ENCODE measurements at places on chromosomes 5 and 9.

DNA sequence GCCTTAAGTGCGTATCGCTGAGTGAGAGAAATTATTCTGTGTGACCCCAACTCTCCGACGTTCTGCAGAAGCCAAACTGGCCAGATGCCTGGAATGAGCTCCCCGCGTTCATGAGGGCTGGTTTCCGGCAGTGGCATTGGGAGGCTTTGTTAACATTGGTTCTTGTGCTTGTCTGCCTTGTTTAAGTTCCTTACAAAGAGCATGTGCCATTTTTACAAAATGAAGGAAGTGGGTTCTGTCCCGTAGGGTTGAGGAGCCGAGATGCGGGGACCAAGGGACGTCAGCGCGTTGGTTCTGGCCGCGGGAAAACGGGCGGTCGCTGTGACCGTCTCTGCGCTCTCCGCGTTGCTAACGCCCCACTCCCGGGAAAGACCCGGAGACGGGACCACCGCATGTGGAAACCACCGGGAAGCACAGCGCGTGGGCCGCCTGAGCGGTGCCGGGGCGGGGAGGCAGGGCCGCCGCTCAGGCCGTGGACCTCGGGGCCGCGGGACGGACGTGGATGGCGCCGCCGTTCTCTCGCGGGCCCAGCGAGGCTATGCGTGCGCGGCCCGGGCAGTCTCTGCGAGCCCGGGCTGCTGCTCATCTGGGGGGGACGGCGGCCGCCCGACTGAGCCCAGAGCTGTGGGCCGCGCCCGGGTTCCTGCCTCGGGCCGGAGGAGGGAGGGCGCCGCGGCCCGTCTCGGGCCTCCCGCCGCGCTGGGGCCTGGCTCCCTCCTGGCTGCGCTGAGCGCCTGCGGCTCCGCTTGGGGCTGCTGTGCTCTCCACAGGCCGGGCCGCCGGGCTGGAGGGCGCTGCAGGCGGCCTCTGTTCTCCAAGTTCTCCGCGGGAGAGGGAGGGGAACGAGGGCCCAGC is 13.4 kb downstream of the RABL6 start:
- DNase-seq = no peak

GRCh38 chr5:73826301-73827105 is 200.5 kb downstream of the ARHGEF28 start:
- no peak for DNase-seq

DNA sequence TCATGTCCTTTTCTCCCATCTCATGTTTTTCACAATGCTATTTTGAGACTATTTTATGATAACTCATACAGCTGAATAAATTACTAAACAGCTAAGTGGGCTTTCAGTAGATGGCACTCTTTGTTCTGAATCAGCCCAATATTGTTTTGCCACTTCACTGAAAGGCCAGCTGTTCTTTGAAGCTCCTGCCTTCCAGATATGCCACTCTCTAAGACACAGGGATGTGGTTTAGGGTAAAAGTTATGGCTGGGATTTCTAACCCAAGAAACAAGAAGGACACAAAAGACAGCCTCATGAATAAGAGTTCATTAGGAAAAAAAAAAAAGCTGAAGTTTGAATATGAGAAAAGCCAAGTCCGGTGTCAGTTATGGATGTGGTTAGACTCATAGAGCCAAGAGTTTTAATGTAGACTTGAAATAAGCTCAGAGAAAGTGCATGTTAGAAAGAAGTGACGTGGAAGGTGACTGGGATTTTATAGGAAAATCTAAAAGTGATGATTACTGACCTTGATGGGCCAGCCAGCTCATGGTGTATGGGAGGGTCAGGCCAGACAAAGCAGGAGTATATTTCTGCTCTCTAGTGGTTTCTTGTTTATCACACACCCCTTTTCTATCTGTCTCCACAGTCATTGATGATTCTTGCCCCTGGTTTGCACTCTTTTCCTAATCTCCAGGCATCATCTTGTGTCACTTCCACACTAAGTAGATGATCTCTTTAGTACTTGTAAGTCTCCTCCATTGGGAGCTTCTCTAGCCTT is 488.5 kb downstream of the NR2F1-AS1 start:
- DNase-seq = no peak

DNA sequence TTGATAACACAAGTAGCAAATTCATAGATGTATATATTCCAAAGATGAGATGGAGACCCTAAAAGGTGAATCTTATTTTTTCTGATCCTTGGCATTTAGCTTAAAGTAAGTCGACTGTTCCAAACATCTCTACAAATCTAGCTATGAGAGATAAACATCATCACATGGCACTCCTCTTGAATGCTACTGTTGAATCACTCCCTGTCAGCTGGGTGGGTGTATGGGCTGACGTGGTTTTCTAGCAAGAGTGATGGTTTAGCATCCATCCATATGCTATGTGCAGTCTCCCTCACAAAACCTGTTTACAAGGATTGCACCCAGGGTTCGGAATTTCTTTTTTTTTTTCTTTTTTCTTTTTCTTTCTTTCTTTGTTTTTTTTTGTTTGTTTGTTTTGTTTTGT is 13.8 kb downstream of the ACO1 start:
- no peak for DNase-seq

GRCh38 chr5:133962131-133962530 is 6.3 kb downstream of the C5orf15 start:
- no peak for DNase-seq

- no peak for DNase-seq
Observed at GRCh38 chr9:122125509-122126330, 32.6 kb upstream of the TTLL11 start.

DNA sequence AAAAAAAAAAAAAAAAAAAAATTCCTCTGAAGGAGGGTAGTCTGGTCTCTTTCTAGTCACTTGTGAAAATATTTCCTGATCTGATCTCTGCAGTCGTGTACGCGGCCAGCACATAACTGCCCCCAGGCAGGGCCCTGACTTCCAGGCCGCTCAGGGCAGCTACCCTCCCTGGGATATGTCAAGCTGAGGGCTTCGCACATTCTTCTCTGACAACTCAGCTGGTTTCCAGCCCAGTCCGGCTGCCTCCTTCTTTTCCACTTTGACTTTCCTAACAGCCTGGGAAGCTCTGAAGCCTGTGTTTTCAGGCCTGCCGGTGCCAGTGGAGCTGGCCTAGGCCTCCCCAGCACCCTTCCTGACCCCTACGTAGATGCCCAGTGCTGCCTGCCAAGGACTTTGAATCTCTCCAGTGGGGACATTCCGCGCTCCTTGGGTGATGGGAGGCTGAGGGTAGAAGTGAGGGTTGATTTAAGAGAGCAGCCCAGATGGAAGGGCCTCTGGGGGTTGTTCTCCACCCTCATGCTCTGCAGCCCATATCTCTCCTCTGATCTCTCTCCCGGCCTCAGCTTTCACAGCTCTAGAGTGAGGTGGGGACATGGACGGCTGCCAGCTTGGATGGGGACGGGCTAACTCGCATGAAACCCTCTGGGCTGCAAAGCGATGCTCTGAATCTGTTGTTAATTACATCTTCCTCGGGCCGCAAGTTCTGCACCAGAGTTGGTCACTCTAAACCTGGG is 20.7 kb downstream of the COL5A1 start:
- no peak for DNase-seq

DNA sequence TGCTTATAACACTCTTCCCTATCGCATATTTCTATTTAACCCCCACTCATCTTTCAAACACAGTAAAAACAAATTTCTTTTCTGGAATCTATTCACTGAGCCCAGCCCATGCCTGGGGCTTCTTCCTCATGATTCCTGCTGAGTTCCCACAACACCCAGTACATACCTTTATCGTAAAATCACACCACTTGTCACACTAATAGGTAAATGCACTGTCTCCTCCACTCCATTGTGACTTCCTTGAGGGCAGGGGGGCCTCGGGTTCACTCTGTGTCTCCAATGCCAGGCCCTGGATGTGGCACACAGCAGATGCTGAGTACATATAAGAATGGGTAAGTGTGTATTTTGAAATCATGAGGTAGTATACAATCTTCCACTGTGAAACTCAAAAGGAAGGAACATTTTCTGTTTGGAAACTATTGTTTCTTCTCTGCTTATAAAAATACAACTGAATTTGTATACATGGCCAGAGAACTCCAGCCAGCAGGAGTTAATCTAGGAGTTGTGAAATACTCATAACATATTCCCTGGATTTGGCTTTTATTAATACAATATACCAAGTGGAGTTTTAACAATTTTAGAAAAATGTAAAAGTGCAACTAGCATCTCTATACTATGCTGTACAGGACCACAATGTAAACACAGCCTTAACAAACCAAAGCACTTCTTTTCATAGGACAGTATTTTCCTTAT is 7.2 kb downstream of the PLK2 start:
- DNase-seq = no peak

DNA sequence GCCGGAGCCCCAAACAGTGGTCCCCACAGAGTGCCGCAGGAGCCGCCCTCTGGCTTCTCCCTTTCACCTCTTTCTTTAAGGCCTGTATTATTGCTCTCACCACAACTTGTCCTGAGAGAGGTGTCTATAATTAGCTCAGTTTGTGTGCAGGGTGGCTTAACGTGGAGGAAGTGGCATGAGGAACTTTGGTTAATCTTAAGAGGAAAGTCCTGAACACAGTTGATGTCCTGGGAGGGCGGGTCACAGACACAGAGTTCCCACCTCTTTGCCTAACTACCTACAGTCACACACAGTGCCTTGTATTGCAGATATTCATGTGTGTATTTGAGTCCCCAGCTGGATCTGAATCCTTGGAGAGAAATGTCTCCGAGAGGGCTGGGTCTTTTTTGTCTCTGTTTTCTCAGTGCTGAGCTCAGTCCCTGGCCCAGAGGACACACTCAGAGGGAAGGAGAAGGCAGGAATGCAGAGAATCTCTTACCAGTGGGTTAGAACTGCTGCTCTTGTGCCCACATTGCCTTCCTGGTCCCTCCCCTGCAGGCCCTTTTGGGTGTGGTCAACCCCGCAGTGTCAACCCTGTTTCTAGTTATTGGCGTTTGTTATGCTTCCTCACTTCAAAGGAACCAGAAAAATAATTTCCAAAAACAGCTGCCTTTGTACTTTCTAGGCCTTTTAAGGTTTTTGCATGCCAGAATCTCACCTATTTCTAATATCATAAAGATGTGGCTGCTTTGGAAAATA is 392.5 kb downstream of the KDM4C start:
- no peak for DNase-seq

- DNase-seq = no peak
Observed at GRCh38 chr9:108983885-108984284, 29.4 kb downstream of the CTNNAL1 start.

DNA sequence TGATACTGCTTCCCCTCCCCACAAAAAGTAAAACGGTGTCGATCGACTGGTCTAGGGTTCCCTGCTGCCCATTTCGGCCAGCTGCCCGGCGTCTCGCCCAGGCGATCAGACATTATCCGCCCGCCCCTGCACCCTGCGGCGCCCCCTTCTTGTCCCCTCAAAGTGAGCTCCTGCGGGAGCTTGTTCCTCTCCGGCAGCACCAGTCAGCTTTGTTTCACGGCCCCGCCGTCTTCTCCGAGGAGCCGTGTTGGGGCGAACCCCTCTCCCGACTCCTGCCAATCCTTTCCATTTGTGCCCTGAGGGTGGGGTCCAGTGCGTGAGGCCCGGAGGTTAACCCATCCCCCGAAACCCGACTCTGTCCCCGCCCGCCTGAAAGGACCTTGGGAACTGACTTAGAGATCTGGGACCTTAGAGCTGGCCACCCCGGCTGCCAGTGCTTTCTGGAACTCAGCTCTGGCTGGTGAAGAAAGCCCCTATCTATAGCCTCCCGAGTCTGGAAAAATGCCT is 518 bp downstream of the UBE2B start:
- DNase-seq = no peak

DNA sequence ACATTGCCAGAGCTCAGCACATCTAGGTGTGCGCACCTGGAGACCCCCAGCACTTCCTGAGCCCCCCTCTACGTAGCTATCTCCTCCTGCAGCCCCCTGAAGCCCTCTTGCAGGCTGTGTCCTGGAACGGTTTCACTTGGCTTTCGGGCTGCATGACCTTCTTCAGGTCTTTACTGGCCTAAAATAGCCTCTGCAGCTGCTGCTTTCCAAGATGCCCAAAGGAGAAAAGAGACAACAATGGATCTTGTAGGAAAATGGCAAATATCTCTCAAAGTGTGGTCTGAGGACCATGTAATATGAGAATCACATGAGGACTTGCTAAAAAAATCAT is 6.6 kb upstream of the ERMP1 start:
- no peak for DNase-seq

DNA sequence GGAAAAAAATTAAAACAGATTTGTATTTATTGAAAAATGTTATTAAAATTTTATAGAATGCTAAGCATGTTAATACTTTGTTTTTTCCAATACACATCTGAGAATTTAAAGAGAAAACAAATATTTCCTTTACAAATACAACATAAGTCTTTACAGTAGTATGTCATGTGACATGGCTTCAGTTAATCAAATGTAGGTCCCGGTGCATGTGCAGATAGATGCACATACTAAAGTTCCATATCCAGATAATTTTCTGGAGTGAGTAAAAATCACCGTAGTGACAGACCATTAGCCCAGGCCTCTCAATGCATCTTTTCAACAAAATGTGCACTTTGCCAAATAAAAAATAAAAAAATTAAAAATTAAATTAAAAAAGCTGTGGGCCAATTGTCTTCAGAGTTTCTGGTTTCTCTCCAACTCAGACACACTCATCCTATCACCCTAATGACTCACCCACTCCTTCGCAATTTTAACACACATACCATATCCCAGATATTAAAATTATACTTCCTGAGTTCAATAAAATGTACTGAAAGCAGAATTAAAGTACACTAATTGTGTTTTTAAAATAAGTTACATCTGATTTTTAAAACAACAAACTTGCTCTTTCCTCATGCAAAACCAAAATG is 508.1 kb downstream of the NR2F1-AS1 start:
- no peak for DNase-seq

GRCh38 chr9:95090871-95091577 is 226.5 kb downstream of the FANCC start:
- no peak for DNase-seq

DNA sequence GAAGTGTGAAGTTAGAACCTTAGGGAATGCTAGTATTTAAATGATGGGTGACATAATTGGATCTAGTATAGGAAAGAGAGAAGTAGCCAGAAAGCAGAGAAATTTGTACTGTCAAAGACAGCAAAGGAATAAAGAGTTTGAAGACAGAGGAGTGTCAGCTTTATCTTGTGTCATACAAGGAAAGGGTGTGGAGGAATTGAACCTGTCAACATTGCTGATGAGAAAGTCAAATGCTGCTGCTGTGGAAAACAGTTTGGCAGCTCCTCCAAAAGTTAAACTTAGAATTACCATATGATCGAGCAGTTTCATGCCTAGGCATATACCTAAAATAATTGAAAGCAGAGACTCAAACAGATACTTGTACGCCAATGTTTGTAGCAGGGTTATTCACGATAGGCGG is 63.7 kb downstream of the DENND4C start:
- no peak for DNase-seq

DNA sequence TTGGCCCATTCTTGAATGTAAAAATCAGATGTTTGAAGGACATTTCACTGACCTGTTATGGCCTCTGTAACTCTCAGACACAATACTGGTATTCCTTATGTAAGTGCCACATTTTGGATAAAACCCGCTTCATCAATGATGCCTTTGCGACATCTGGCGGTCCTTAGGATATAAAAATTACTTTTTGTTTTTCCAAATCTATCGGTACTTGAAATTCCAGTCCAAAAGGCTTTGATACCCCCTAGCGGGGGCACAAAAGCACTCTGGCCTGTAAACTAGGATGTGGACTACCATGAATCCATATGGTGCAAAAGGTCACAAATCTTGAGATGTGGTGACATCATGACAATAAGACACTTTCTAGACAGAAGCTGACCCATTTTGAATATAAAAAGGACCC is 291.8 kb downstream of the KIAA0825 start:
- DNase-seq = no peak

- no peak for DNase-seq
Observed at GRCh38 chr5:180116077-180116999, 44.8 kb upstream of the RNF130 start.

Data from stimulated activated CD8-positive, alpha-beta memory T cell treated with anti-CD3 and anti-CD28 coated beads, Interleukin-2, amount 100 ng/mL, for 1 hour (primary cell).